ENCODE measurements at places on chromosomes 5 and 9.

- no peak for DNase-seq
These were observed 366.8 kb downstream of the FAM170A start for GRCh38 chr5:119996128-119996527.

GRCh38 chr5:17151686-17152085 lies 65.7 kb upstream of the BASP1 start:
- peak; percentile 9 for DNase-seq

- no peak for DNase-seq
These were observed 97.7 kb downstream of the FNBP1 start for GRCh38 chr9:129945314-129945713.

GRCh38 chr5:147432323-147432722 lies 77.5 kb downstream of the DPYSL3 start:
- DNase-seq, result no peak
